Stimulated activated CD4-positive, alpha-beta T cell treated with anti-CD3 and anti-CD28 coated beads, Interleukin-1b, Interleukin-23, amount 100 ng/mL, for 4 hours (primary cell): ENCODE measurements at places on chromosomes 11 and 22.

DNA sequence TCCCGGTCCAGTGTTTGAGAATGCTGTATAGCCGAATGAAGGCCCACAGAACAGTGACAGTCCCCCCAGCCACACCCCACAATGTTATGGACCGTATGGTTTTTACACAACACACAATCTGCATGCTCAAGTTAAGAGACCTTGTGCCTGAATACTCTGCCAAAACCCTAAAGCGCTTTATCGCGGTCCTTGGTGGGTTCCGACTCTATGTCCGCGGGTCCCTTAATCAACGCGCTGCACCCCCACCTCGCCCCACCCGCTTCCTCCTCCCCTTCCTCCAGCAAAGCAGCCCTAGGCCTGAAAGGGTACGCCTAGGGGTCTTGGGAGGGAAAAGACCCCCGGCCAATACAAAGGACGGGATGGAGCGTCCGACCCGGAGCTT is 442 bp downstream of the COPB1 start:
- DNase-seq: peak; percentile 18

- DNase-seq: no peak
Observed at GRCh38 chr22:19483481-19484244, 3.9 kb downstream of the CDC45 start.

- no peak for DNase-seq
Observed at GRCh38 chr11:5004424-5005274, 10.0 kb downstream of the OR51L1 start.

- DNase-seq: no peak
Observed at GRCh38 chr22:49586244-49586748, 241.4 kb downstream of the BRD1 start.

DNA sequence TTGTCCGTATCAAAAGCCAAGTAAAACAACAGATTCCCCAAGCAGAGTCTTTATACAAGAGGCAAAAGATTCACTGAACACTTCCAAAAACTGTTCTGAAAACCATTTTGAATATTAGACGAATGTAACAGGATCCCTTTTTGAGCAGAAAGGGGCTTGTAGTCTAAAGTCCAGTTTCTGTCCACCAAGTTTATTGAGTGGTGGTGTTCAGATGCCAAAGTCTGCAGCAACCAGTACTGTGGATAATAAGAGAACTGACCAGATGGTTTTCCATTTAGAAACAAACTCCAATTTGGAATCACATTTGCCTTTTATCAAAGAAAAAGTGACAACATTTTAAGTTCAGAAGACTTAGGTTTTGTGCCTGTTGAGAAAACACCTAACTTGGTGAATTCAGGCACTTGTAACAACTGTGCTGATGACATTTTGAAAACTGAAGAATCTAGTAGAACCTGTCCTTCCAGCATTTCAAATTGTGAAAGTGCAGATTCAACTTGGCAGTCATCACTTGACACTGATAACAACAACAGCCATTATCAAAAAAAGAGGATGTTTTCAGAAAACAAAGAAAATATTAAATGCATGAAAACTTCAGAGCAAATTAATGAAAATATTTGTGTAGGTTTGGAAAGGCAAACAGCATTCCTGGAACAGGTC is 217.1 kb downstream of the CSNK2A3 start:
- DNase-seq: no peak

GRCh38 chr11:37406651-37407050 is 808.6 kb upstream of the RAG2 start:
- no peak for DNase-seq

DNA sequence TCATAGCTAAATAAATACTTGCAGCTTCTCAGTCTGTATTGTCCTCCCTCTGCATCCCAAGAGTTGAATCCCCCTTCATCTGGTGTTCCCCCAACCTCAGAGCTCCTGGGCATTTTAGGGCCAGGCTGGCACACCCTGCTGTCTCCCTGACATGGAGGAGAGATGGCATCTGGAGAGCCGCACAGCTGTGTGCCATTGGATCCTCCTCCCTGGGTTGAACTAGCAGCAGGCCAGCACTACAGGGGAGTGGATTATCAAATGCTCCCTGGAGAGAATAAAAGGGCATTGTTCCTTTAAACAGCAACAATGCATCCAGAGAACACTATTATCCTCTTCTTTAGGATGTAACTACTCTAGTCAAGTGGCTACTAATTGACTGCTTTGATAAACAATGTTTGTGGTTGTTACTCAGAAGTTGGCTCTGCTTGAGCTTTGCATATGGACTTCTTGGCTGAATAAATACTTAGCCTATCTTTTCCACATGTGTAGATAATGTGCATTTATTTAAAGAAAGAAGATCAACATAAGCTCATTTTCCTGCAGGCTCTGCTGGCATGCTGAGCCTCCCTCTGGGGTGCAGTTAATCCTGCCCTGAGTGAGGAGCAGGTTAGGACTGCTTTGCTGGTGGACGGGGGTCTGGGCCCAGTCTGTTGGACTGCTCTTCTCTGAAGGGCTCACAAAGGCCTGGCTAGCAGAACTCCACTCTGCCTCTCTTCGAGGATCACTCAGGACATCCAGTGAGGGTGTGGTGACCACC is 897.2 kb downstream of the TBC1D22A start:
- no peak for DNase-seq

- no peak for DNase-seq
Observed at GRCh38 chr11:2776351-2777061, 76.7 kb upstream of the KCNQ1OT1 start.

- DNase-seq: no peak
Observed at GRCh38 chr22:30605449-30606110, 1.4 kb upstream of the TCN2 start.

GRCh38 chr11:773830-774229 is 3.5 kb downstream of the GATD1 start:
- DNase-seq: no peak

- no peak for DNase-seq
Observed at GRCh38 chr11:71395263-71395560, 53.0 kb downstream of the DHCR7 start.

GRCh38 chr11:102676084-102676483 is 29.5 kb downstream of the MMP27 start:
- no peak for DNase-seq

GRCh38 chr22:20026204-20026908 is 5.4 kb downstream of the TANGO2 start:
- no peak for DNase-seq

- no peak for DNase-seq
Observed at GRCh38 chr11:102986815-102987214, 31.3 kb upstream of the MMP13 start.

- DNase-seq: no peak
Observed at GRCh38 chr11:41716862-41717261, 257.4 kb upstream of the LRRC4C start.

DNA sequence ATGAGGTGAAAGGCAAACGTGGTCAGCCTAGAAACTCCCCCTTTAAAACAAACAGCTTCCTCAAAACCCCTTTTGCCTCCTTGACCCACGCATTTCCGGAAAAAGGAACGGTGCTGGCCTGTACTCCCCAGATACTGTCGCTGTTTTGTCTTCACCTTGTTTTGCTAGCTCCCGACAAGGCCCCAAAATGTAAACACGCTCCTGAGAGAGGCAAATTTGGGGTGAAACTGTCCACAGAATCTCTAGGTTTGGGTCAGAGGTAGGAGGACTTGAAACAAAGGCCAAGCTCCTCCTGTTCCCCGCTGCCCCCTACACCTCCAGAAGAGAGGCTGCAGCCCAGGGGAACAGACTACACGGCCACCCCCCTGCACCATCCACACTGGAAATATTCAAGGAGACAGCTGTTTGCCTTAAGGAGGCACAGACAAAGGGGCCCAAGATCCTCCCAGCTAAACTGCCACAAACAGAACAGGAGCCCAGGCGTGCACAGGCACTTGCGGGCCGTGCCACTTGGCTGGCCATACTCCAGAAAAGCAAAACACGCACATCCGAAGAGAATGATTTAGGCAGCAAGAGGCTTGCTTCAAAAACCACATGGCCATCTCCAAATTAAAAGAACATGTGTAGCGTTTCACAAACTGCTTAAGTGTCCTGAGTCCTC is 160.5 kb upstream of the GRK3 start:
- no peak for DNase-seq

GRCh38 chr11:9651899-9652748 is 11.8 kb upstream of the SWAP70 start:
- no peak for DNase-seq

- no peak for DNase-seq
Observed at GRCh38 chr11:120775986-120776951, 247.6 kb upstream of the TBCEL start.
